Renal cortex interstitium (tissue), 15 donors: ENCODE measurements at places on chromosomes 13 and 19.

GRCh38 chr19:48836089-48837017 lies at the start of gene HSD17B14:
TSS of gene HSD17B14 (minus strand) at chr19:48836491. CDS start at chr19:48836411, 80 bp downstream.
- DNase-seq: no peak

DNA sequence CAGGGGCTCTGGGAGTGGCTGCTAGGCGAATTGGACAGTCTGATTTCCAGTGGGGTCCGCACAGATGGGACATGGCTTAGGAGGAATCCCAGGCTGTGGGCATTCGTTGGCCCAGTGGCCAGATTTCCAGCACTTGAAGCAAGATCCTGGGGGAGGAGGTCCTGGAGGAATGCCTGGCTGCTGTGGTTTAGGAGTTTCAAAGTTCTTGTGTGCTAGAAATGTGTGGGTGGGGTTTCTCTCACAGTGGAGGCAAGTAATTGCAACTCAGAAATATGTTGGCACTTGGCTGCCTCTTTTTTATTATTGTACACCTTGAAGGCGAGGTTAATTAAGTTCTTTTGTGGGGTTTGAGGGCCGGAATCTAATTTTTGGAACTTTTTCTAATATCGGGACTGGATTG lies 17.1 kb downstream of the IGFL3 start:
- DNase-seq: no peak

- no peak for DNase-seq
Measured at GRCh38 chr13:100957741-100958140, 283.1 kb upstream of the TMTC4 start.

DNA sequence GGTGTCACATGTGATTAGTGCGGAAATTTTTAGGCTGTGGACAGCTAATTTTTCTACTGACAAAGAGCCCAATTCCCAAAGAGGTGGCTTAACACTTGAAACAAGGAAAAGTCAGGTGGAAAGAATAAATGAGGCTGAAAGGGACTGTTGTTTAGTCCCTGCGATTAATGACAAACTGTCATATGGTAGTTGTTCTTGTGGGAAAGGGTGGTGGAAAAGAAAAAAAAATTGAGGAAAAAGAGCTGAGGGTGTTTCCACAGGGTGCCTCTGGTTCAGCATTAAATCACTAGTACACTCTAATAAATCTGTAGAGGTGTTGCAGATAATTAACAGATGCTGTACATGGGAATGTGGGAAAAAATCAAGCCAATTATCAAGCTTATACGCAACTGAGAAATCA lies 300.7 kb downstream of the DNAJC15 start:
- DNase-seq: no peak

- no peak for DNase-seq
Measured at GRCh38 chr13:91154558-91155353, 192.7 kb upstream of the MIR17HG start.

GRCh38 chr19:53552001-53552721 lies 14.2 kb downstream of the ZNF331 start:
- DNase-seq: no peak

GRCh38 chr13:93750676-93751075 lies 524.1 kb downstream of the GPC6 start:
- DNase-seq: no peak

GRCh38 chr19:32224371-32225244 lies 120.8 kb upstream of the ZNF507 start:
- DNase-seq: no peak

- no peak for DNase-seq
Measured at GRCh38 chr13:26971990-26972887, 199.4 kb downstream of the USP12 start.

GRCh38 chr13:61927648-61928047 lies 512.0 kb upstream of the PCDH20 start:
- DNase-seq: no peak

DNA sequence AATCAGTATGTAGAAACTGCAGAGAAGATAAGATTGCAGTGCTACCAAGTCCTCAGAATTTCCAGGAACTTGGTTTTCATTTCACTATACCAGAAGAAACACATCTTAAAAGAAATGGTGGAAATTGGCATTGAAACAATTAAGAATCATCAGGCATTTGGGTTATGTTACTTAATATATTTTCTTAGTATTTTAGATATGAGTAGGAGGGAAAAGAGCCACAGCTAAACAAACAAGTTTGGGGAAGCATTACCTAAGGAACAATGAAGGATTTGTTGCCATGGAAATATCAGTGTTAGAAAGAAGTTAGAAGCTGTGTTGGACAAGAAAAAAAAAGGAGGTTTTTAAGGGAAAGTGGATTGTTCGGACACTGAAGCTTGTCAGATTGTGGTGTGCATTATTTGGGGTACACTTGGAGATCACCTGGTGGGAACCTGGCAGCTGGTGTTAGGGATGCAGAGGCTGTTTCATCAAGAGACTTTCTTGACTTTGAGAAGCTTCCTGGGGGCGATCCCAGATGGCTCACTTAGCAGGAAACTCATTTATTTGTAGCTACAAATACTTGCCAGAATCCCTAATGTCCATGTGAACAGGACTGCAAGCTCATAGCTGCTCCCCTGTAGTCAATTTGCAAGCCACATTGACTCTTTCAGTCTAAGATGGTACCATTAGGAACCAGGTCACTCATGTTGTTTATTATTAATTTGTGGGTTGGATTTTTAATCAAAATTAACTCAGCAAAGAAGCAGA lies 246.7 kb downstream of the RFC3 start:
- no peak for DNase-seq
